ENCODE measurements at places on chromosomes 4 and X.

DNA sequence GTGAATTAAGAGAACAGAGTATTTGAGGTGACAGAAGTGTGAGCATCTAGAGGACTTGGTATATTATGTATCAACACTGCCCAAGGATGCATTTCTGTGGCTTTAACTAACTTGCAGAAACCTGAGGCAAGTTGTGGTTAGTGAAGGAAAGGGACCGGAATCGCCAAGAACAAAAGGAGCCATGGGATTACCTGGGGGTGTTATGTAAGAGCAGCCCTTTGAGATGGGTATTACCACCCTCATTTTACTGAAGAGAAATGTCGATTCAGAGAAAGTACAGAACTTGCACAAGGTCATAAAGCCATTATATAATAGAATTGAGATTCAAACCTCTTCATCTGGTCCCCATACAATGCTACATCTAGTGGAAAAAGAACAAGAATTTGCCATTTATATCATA is 14.3 kb downstream of the TENM3 start:
- no peaks in the 10 kb centered on the region for H3K36me3 ChIP-seq
- H3K4me1 ChIP-seq, result no peaks in the 10 kb centered on the region
- no peaks in the 10 kb centered on the region for H3K27me3 ChIP-seq

DNA sequence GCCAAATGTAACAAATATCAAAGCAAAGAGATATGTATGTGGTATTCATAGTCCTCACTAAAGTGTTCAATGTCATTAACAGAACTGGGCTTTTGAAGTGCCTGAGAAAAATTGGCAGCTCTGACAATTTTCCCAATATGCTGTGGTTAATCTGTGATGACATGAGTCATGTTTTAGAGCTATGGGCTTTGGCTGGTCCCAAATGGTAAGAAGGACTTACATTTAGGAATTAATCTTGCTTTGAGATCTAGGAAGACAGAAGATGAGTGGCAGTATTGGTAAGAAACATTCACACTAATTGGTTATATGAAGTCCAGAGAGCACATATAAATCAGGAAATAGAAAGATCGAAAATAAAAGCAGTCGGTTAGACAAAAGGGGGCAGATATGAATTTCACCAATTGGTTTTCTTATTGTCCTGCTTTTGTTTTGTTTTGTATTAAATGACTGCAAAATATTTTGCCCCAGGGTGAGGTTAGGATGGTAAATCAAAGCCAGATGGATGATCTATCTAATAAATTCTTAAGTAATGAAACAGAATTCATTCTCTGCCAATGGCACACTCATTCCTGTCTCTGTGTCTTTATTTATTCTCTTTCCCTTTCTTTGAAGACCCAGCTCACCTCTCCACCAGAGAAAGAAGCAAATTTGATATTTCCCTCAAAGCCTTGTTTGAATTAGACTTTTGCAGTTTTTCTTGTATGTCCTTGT is 993.1 kb downstream of the RPA4 start:
- H3K27me3 ChIP-seq, result no peaks in the 10 kb centered on the region
- DNase-seq, result no peak
- no peak overlapping the region for H3K4me3 ChIP-seq
- H3K27ac ChIP-seq, result no peak overlapping the region

GRCh38 chr4:112109360-112110058 is 35.7 kb upstream of the FAM241A start:
- H3K27me3 ChIP-seq, result no peaks in the 10 kb centered on the region
- peaks cover 9% of the 10 kb centered on the region for H3K4me1 ChIP-seq
- H3K4me3 ChIP-seq, result no peak overlapping the region
- H3K27ac ChIP-seq, result no peak overlapping the region
- no peaks in the 10 kb centered on the region for H3K36me3 ChIP-seq

GRCh38 chr4:157075401-157075800 is 549 bp upstream of the GLRB start:
- no peak overlapping the region for H3K4me3 ChIP-seq
- H3K4me1 ChIP-seq, result no peaks in the 10 kb centered on the region
- H3K27ac ChIP-seq, result no peak overlapping the region
- peaks cover 21% of the 10 kb centered on the region for H3K27me3 ChIP-seq

GRCh38 chr4:184515606-184516005 is 41.3 kb upstream of the IRF2 start:
- H3K4me3 ChIP-seq, result peak overlapping the region; percentile 45
- H3K27me3 ChIP-seq, result no peaks in the 10 kb centered on the region
- DNase-seq, result no peak
- peaks cover 23% of the 10 kb centered on the region for H3K36me3 ChIP-seq

DNA sequence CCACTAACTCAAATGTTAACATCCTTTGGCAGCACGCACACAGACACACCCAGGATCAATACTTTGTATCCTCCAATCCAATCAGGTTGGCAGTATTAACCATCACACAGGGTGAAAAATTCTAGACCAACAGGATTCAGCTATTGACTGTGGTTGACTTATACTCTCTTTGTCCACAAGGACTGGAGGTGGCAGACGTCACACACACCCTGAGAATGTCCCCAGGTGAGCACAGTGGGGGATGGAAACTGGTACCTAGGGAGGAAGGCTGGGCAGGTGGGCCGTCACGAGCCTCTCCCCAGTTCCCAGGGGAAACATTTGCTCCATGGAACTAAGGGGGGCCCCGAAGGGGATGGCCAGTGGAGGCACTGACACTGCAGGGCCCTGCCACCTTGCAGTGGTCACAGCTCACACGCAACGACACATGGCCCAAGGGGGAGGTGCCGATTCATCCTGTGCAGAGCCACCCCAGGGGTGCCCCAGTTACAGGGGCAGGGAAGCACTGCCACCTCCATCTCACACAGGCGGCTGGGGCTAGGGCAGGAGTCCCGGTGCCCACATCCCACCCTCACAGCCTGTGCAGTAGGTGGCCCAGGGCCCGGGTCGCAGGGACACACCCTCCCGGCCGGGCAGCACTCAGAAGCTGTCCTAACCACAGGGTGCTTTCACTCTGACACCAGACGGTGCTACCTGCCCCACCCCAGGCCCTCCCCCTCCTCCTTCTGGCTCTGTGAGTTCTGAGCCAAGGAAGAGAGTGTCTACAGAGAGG is 17.4 kb downstream of the ZFYVE28 start:
- H3K27ac ChIP-seq, result no peak overlapping the region
- DNase-seq, result no peak
- no peaks in the 10 kb centered on the region for H3K27me3 ChIP-seq
- peaks cover 6% of the 10 kb centered on the region for H3K4me1 ChIP-seq
- no peaks in the 10 kb centered on the region for H3K36me3 ChIP-seq

GRCh38 chr4:4334798-4335520 is 44.9 kb downstream of the ZBTB49 start:
- H3K4me3 ChIP-seq, result no peak overlapping the region
- peaks cover 4% of the 10 kb centered on the region for H3K4me1 ChIP-seq
- H3K27me3 ChIP-seq, result no peaks in the 10 kb centered on the region

DNA sequence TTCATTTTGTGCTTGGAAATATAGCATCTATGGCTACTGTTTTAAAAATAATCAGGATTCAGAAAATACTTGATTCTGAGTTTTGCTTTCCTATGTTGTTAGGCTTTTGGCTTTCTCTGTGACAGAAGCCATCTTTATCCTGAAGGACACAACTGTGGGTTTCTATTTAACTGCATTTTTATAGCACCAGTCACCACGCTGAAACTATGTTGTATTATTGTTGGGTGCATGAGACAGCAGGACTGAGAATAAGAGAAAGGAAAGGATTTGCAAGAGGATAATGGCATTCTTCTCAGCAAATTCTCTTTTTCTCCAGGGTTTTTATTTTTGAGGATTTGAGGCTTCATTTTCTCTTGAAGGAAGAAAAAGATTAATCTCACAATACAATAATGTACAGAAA is 10.1 kb upstream of the NEUROG2 start:
- H3K4me1 ChIP-seq, result peaks cover 9% of the 10 kb centered on the region

DNA sequence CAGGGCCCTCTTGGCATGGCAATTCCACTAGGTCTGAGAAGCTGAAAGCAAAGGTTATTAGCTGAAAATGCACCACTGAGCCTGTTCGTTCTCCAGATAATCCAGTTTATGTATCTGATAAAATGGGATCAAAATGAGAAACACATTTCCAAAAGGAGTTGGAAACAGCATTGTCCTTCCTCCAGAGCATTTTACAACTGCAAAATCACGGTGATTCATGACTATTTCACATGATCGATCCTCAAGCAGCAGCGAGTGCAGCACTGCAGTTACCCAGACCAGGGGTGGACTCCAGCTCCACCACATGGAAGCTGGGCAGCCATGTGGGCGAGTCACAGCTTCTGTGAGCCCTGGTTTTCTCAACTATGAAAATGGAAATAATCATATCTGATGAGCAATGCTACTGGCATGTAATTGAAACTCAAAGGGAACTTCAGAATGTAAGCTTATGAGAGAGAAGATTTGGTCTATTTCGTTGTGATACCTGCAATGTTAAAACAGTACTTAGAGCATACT is 78.7 kb upstream of the MSX1 start:
- no peak overlapping the region for H3K4me3 ChIP-seq
- H3K36me3 ChIP-seq, result no peaks in the 10 kb centered on the region
- H3K27me3 ChIP-seq, result no peaks in the 10 kb centered on the region
- no peak for DNase-seq
- no peak overlapping the region for H3K27ac ChIP-seq

DNA sequence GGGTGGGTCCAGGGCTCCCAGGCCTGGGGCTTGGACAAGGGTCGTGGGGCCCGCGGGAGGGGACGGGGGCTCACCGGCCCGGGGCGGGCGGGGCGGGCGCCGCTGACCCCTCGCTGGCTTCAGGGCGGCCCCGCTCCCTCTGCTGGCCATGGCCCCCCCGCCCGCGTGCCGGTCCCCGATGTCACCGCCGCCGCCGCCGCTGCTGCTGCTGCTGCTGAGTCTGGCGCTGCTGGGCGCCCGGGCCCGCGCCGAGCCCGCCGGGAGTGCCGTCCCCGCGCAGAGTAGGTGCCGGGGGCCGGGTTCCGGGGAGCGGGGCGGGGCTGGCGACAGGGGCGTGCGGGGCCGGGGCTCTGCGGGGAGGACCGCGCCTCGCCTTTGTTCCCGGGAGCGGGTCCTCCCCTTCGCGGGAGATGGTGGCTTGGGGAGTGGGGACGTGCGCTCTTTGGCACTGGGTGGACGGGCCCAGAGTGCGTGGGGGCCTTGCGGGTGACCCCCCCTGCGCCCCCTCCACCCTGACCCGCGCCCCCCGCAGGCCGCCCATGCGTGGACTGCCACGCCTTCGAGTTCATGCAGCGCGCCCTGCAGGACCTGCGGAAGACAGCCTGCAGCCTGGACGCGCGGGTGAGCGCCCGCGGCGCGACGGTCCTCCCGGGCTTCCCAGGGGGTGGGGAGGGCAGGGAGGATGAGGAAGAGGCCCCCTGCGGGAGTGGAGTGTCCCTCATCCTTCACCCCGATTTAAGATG is 16.8 kb upstream of the NAT8L start:
- DNase-seq, result peak; percentile 32
- H3K27me3 ChIP-seq, result peaks cover 23% of the 10 kb centered on the region
- no peaks in the 10 kb centered on the region for H3K4me1 ChIP-seq
- H3K36me3 ChIP-seq, result no peaks in the 10 kb centered on the region

DNA sequence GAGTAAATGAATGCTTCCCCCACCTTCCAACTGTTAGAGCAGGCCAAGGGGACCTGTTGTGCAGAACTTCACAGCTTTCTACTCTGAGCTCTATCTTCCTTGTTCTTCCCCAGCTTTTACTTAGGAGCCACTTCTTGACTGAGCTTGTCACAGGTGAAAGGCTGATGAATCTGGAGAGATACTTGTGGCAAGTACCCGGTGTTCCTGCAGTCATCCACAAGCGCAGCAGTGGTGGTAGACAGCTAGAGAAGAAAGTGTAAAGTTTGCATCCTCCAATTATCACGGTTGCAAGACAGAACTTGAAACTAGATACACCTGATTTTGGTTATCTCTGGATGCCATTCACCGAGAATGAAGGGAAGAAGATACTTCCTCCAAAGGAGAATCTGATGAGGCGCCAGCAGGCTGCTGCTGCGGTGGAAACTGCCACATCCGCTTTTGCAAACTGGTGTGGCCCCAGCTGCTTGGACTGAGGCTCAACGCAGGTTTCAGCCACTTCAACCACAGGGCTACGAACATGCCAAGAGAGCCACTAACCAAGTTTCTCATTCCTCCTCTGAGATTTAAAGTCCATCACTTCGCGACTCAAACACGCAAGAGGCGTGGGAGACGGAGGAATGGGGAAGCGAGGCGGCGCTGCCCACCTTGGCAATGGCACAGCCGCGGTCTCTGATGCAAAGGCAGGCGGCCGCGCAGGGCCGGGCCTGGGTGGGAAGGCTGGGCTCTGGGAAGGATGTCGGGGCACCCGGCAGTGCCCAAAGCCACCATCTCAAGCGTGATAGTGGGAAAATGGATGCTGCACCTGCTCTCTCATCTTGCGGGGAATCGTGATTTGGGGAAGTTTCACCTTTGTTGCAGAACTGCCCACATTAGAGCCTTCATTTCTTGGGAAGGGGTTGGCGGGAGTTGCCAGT is 1.3 kb upstream of the FHIP1A start:
- H3K36me3 ChIP-seq, result no peaks in the 10 kb centered on the region
- H3K4me1 ChIP-seq, result peaks cover 19% of the 10 kb centered on the region
- H3K4me3 ChIP-seq, result peak overlapping the region; percentile 69
- H3K27me3 ChIP-seq, result peaks cover 55% of the 10 kb centered on the region
- H3K27ac ChIP-seq, result no peak overlapping the region

GRCh38 chr4:152010710-152011079 is 249.9 kb upstream of the GATB start:
- H3K36me3 ChIP-seq, result no peaks in the 10 kb centered on the region
- no peak overlapping the region for H3K27ac ChIP-seq
- DNase-seq, result no peak
- H3K27me3 ChIP-seq, result peaks cover 10% of the 10 kb centered on the region

DNA sequence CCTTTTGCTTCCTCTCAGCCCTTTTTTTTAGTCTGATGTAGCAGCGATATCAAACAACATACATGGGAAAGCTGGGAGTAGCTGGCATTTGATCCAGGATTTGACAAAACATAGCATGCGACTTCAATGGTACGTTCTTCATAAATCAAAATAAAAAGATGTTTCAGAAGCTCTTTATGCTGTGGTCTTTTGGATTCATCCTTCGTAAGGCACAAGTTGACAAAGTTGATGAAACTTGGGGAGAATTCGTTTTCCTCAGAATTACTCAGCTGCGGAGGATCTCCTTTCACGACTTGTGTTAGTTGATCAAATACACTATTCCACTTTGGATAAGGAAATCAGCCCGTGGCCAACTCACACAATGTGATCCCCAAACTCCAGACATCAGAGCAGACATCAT is 38.1 kb upstream of the CHIC1 start:
- H3K27ac ChIP-seq, result no peak overlapping the region
- H3K36me3 ChIP-seq, result no peaks in the 10 kb centered on the region
- no peak for DNase-seq
- H3K4me3 ChIP-seq, result no peak overlapping the region

- H3K4me3 ChIP-seq, result no peak overlapping the region
- H3K4me1 ChIP-seq, result no peaks in the 10 kb centered on the region
- H3K36me3 ChIP-seq, result no peaks in the 10 kb centered on the region
- DNase-seq, result no peak
Observed at GRCh38 chr4:134905061-134905460, 703.5 kb upstream of the PABPC4L start.
